ENCODE measurements at places on chromosomes 11 and 22.
A peak's percentile ranks its signal among the peaks of the same experiment; 100 is the strongest.

GRCh38 chr11:61834278-61835048, 6.4 kb downstream of the FADS2 start:
- DNase-seq, result no peak

GRCh38 chr11:120766318-120766717, 254.8 kb downstream of the GRIK4 start:
- no peak for DNase-seq

- peak; percentile 3 for DNase-seq
Observed at GRCh38 chr11:16986434-16987204, 27.6 kb downstream of the PLEKHA7 start.

GRCh38 chr11:35981581-35981980, 37.7 kb downstream of the LDLRAD3 start:
- no peak for DNase-seq

DNA sequence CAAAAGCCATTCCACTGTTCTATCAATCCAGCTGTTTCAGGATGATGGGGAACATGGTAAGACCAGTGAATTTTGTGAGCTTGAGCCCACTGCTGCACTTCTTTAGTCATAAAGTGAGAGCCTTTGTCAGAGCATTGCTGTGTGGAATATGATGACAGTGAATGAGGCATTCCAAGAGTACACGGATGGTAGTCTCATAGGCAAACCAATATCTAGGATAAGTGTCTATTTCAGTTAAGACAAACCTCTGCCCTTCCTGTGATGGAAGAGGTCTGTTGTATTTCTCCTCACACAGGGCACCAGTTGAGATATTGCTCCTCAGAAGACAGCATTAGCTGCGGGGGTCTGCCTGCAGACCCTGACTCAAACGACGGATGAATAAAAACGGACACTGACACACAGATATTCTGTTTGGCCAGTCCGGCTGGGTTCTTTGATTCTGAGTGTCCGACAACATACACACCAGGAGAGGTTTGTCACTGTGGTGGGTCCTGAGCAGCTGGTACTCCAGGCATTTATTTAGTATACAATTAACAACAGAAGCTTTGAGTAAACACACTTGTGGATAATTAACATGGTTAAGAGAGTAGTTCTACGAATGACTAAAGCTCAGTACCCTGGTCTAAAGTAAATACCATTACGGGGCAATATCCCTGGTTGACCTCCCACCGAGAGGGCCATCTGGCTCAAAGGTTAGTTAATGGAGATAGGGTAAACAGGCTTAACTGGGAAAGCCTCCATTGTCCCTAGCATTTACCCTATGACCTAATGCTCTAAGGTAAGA, 121.7 kb downstream of the ZNF280B start:
- DNase-seq, result no peak

DNA sequence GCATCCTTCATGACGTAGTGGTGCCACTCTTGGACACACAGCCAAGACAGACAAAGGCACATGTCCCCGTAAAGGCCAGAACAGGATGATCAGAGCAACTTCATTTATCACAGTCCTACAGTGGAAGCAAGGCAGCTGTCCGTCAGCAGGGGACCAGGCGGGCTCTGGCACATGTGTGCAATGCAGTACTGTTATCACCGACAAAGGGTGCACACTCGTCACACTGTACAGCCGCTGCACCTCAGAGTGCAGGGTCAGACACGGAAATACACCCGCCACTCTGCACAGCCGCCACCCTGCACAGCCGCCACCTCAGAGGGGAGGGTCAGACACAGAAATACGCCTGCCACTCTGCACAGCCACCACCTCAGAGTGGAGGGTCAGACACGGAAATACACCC, 13.4 kb upstream of the IL17REL start:
- no peak for DNase-seq

- DNase-seq, result no peak
Observed at GRCh38 chr22:45812910-45813309, 141.3 kb downstream of the ATXN10 start.

- DNase-seq, result no peak
Observed at GRCh38 chr11:71962428-71963038, 33.7 kb downstream of the RNF121 start.

DNA sequence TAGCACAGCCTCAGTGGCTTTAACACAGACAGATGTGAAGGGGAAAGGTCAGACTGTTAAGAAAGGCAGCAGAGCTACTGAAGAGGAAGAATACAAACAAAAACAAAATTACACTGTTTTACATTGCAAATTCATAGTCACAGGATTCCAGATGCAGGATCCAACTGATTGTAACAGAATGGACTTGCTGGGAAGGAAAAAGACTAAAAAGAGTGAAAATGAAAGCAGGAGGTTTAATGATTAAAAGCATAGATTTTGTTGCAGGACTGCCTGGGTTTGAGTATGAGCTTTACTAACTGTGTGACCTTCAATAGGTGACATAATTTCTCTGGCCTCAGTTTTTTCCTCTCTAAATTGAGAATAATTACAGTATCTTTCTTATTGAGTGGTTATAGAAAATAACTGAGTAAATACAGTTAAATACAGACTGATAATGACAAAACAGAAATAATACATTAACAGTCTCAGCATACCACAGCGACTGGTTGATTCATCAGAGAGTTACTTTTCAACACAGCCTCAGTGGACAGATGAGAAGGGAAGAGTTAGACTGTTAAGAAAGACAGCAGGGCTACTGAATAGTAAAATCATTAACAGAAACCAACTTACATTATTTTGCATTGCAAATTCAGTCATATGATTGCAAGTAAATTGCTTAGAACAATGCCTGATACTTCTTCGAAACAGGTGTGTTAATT, 704.2 kb upstream of the TENM4 start:
- no peak for DNase-seq

DNA sequence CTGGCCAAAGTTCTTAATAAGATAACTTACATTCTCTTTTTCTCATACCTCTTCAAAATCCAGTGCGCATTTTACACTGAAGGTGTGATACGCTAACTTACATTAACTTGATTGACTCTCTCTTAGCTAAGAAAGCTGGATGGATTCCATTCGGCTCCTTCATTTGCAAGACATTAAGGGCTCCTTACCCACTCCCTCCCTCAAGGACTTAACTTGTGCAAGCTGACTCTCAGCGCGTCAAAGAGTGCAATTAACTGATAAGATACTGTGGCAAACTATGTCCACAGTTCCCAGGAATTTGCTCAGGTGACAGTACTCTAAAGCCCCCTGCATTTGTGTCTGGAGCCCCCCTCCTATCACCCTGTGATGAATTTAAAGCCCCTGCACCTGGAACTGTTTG, 6.4 kb upstream of the RFPL1 start:
- DNase-seq, result no peak

DNA sequence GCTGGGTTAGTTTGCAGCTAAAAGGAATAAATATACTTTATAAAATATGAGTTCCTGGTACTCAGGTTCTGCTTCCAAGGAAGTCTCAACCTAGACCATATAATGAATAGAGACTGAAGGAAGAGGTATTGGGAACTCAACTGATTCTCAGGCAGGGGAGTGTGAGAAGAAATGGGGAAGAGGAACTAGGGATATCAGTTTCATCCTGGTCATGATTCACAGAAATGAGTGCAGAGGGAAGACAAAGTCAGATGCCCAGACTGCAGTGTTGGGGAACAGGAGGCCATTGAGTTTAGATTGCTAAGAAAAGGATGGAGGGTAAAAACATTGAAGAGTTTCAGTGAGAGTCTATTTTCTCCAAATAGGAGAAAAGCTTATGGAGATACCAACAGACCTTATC, 28.8 kb downstream of the PLAAT5 start:
- no peak for DNase-seq

GRCh38 chr11:68528630-68529029, 68.1 kb downstream of the PPP6R3 start:
- DNase-seq, result peak; percentile 7

DNA sequence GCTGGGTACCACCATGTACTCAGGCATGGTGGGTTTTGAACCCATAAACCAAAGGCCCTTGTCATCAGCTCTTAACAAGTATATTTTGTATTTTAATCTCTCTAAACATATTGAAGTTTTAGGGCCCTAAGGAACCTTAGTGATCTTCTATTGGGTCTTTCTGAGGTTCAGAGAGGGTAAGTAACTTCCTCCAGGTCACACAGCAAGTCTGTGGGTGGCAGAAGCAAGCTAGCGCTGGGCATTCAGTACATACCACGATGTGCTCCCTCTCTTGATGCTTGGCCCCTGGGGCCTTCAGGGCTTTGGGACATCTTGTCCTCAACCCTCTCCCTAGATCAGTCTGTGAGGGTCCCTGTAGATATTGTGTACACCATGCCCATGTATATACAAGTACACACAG, 12.7 kb downstream of the RASD2 start:
- DNase-seq, result no peak

GRCh38 chr22:21646608-21647590, 4.8 kb downstream of the SDF2L1 start:
- DNase-seq, result peak; percentile 60

GRCh38 chr22:24500277-24500820, 5.2 kb downstream of the UPB1 start:
- DNase-seq, result no peak

- no peak for DNase-seq
Observed at GRCh38 chr11:19352771-19353160, 112.0 kb upstream of the E2F8 start.

DNA sequence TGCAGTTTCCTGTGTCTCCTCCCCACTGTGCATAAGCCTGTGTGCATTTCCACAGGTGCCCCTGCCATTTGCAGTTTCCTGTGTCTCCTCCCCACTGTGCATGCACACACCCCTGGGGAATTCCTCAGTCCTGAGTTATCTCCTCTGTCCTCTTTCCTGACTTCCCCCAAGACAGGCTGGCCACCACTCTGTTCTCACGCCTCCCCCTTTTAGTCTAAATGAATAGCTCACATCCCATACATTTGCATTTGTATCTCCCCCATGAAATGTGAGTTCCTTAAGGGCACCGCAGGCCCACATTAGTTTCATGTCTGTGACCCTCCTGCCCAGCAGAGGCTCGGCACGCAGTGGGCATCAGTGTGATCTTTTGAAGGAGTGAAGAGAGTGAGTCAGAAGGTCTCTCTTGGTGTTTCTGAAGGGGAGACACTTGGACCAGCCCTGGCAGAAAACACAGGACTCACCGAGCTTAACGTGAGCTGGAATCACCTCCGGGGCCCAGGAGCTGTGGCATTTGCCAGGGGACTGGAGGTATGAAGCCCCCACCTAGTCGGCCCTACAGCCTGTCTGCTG, 6.2 kb downstream of the LRRC74B start:
- DNase-seq, result no peak

DNA sequence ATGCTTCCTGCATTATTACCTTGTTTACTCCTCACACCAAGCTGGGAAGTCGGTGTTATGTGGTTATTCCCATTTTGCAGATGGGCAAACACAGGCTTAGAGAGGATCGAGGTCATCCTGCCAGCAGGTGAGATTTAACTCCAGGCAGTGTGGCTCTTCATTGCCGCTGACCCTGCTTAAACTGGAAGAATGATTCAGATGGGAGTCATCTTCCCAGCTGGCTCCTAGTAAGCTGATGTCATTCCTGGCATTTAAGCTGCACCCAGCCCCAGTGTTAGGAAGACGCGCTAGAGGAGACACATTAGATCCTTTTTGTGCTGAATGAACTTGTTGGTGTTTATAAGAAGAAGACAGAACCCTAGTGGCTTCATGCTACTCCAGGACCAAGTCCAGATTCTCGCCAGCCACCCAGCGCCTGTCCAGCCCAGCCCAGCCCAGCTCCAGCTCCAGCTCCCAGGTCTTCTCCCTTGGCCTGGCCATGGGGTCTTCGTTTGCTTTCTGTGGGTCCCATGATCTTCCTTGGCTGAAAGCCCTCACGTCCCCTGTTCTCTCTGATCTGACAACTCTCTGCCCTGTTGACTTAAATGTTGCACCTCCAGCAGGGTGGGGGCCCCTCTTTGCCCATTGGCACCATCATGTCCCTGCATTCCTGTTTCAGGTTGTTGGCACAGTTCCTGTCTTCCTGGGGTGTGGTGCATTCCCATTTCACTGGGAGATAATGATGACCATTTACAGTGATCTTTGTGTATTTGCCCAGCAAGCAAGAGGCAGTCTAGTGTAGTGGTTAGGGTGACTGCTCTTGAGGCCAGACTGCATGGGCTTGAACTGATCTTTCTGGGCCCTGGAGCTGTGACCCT, 13.6 kb downstream of the PARVB start:
- no peak for DNase-seq

DNA sequence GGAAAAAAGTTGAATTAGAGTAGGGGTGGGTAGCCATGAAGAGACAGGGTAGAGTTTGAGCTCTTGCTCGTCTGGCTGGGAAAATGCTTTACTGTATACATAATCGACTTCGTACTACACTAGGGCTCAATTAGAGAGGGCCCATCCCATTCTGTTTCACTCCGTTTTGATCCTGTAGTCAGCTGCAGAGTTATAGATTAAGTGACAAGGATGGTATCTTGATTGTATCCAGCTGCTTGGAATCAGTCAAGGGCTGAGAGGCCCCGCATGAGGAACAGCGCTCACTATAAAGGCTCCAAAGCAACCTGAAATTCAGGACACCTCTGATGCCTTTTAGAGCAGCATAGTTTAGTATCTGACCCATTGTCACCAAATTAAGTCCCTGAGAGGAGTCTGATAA, 81.6 kb downstream of the ALX4 start:
- no peak for DNase-seq

GRCh38 chr11:116509551-116509950, 263.2 kb downstream of the BUD13 start:
- no peak for DNase-seq

DNA sequence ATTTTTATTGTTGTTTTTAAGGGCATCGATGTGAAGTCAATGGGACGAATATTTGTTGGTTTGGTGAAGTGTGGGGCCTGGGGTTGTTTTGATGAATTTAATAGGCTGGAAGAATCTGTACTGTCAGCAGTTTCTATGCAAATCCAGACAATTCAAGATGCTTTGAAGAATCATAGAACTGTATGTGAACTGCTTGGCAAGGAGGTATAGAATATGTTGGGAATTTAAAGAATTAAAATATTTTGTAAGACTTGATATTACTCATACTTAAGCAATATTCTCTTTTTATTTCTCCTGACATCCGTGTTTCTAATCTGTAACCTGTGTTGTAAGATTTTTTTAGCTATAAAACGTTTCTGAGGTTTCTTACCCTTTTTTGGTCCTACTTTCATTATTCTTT, 61.6 kb downstream of the DYNC2H1 start:
- DNase-seq, result no peak

- no peak for DNase-seq
Observed at GRCh38 chr11:58057481-58057880, 26.7 kb downstream of the OR6Q1 start.

DNA sequence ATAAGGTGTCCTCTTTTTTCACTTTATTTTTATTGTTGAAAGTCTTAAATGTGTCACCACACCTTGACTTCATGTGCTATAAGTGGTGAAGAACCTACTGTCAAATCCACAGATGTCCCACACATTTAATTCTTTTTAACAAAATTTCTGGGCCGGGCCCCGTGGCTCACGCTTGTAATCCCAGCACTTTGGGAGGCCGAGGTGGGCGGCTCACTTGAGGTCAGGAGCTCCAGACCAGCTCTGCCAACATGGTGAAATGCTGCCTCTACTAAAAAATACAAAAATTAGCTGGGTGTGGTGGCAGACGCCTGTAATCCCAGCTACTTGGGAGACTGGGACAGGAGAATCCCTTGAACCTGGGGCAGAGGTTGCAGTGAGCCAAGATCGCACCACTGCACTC, 3.0 kb downstream of the CBL start:
- DNase-seq, result no peak
